Colonic mucosa (tissue), 4 donors: ENCODE measurements at places on chromosomes 11 and 22. TPM values are rescaled to one million over a fixed set of nuclear protein-coding genes. Genes with fewer than 3 reads are reported as not detected.
A peak's percentile ranks its signal among the peaks of the same experiment; 100 is the strongest.

The ALDH3B2 gene
- total RNA-seq, result 0.08 TPM

The CEND1 gene
- total RNA-seq, result 0.40 TPM

The OR51I1 gene
- not detected for total RNA-seq

The OR10A2 gene
- total RNA-seq, result not detected

The TAF6L gene
- 15.3 TPM for total RNA-seq

- DNase-seq, result no peak
Observed at GRCh38 chr11:95248666-95249467, 17.9 kb upstream of the SESN3 start.

GRCh38 chr11:63682066-63683021 is 1.0 kb downstream of the RTN3 start:
- peak; percentile 70 for DNase-seq

GRCh38 chr11:2976294-2977063 is 15.7 kb downstream of the NAP1L4 start:
- no peak for DNase-seq

- no peak for DNase-seq
Observed at GRCh38 chr11:120471131-120471530, 40.4 kb upstream of the GRIK4 start.

DNA sequence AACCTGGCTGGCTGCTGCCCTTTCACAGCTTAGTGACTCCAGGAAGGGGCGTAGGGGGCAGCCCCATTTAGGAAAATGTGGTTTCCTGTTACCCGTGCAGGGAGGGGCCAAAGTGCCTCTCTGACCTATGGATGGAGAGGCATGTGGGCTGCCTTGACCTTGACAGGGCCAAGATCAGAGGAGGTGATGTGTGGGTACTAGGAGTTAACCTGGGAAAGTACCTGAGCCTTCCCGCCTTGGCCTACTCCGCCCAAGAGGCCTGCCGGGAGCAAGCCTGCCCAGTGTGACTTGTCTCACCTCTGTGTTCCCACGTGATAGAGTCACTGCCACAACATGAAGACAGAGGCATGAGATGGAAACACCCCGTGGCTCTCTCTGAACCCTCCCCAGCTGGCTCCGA is 33.4 kb downstream of the GRAMD4 start:
- no peak for DNase-seq

DNA sequence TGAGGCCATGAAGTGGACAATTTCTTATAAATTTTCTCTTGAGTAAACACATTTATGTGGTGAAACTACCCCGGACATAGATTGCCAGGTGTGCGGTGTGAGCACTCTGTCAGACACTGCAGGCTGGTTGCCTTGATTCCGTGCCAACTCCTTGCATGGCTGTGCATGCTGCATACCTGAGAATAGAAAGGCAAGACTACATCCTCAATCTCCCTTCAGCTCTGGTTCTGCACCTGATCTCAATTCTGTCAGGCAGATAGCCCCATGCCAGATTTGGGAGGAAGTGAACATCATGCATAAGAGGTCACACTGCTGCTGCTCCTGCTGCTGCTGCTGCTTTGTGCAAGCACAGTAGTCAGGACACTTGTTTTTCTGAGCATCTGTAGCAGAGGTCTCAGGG is 42.5 kb upstream of the DEUP1 start:
- DNase-seq, result no peak
